ENCODE measurements at places on chromosomes 5 and 9.

- DNase-seq = no peak
Measured at GRCh38 chr5:179121667-179122111, 61.5 kb downstream of the ZNF354C start.

DNA sequence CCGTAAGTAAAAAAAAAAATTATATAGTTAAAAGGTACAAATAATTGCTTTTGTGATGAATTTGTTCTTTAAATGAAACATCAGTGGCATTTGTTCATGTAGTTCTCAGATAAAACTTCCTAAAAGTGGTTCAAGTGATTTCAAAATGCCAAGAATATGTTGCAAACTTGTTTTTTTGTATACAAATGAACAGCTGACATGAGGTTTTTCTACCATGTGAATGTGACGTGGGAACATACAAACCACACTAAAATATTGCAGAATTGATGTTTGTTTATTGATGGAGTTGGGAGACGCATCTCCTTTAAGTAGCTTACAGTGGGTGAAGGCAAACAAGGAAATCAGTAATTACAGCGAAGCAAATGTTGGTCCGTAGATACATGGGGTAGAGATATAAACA is 16.9 kb downstream of the BASP1 start:
- DNase-seq = no peak

GRCh38 chr5:138366632-138367382 is 14.3 kb downstream of the KDM3B start:
- DNase-seq = no peak

- no peak for DNase-seq
Measured at GRCh38 chr5:32794086-32794485, 83.0 kb downstream of the NPR3 start.

GRCh38 chr5:41510176-41510831 is at the start of gene PLCXD3:
PLCXD3 (minus strand) TSS chr5:41510601; CDS start chr5:41510526, 75 bp downstream.
- DNase-seq = peak; percentile 18

DNA sequence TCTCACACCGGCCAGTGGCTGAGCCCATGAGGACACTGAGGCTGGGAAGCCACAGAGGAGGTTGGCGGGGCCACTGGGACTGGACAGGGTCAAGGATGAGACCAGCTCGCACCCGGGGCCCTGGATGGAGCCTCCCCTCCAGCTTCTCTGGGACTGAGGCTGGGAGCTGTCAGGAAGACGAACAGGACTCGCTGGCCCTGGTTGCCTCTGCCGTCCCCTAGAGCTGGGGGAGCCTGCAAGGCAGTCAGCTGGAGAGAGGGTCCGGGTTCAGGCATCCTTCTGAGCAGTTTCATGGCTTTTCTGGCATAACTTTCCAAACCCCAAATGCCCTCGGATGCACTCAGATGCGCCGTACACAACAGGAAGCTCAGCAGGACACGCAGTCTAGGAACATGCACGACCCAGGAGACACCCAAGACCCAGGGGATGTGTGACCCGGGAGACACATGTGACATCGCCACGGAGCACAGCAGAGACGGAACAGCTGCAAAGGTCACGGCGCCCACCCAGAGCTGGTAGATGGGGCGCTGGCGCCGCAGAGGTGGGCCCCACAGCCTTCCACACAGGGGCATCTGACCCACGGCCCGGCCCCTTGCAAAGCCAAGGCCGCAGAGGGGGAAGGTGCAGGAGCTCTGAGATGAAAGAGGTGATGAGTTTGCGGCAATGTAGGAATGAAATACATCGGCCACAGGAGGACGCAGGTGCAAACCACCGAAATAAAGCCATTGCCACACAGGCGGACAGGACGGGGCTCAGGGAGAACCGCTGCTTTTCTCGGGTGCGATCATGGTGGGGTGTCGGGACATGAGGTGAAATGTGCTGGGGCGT is 17.1 kb downstream of the TPPP start:
- no peak for DNase-seq

DNA sequence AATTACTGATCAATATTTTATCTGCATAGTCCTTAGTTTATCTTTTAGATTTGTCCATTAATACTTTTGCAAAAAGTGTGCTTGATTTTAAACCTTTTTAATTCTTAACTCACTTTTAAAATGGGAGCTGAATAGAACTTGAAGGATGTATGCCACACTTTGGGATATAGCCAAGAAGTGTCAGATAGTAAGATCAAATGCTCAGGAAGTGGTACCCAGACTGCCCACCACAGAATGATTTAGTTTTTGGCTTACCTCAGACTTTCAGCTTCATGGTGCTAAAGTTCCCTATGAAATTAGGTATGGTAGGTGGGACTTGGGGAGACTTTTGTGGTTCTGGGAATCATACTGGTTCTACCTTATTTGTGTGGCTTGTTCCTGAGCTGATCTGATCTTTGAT is 14.7 kb downstream of the FOCAD start:
- no peak for DNase-seq

DNA sequence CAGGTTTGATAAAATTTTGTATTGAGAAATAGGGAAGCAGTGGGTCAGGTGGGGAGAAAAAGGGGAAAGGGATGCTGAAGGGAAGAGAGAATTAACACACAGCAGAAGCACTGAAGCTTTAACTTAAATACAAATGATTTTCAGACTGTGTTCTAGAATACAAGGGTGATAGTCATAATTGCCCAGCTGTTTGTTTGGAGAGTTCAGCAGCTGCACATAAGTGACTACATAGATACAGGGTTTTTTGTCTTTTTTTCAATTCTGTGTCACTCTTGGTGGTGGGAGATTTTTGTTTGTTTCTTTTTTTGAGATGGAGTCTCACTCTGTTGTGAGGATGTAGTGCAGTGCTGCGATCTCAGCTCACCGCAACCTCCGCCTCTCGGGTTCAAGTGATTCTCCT is 590.4 kb upstream of the SEMA6A start:
- DNase-seq = no peak

DNA sequence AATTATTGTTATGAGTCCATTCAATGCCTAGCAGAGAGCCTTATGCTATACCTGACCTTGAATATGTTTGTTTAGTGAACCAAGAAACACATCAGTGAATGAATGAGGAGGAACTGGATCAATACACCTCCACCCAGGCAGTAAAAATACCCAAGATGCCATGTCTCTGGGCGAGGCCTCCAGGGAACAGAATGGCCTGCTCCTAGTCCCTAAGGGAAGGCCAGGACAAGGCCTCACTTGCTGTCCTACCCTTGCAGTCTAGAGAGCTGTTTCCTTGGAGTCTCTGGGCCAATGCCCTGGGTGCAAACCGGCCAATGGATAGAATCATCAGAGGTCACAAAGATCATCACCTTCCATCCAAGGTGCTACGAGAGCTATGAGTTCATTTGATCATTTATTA is 26.1 kb downstream of the TNIP1 start:
- no peak for DNase-seq

DNA sequence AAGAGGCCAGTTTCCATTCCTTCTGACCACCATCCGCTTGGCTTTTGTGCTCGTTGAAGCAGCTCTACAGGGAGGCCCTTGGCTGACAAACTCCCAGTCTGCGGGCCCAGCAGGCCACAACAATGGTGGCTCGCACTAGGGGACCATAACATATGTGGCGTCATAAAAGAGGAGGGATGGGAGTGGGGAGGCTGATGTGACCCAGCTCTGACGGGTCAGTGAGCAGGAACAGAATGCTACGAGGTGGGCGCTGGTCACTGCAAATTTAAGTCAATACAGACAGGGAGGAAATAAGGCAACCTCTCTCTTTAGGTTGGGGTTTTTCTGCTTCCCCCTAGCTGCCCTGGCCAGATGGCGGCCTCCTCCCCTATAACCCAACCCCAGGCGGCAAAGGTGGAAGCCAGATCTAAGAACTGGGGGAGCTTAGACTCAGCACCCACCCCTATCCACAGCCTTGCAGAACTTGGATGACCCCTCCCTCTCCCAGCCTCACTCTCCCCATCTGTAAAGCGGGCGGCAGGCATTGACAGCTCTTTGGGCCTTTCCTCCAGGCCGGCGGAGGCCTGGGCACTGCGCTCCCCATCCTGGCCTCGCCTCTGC is 778 bp downstream of the FRRS1L start:
- no peak for DNase-seq

DNA sequence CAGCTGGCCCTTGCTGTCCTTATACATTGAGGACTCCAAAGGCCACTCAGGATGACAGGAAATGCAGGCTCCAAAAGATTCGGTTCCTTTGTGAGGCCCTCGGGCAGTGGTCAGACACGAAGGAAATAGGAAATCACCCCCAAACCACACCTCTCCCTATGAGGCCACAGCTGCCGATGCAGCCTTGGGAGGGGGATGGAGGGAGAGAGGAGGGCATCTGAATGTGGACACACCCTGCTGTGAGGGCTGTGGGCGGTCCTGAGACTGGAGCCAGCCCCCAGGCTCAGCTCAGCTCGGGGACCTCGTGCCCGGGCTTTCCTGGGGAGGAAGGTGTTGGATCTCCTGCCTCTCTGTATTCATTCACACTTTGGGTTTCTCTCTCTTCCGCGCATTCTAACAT is 2.7 kb upstream of the CLPTM1L start:
- DNase-seq = no peak

- DNase-seq = no peak
Measured at GRCh38 chr5:140176031-140176387, 1.0 kb downstream of the CYSTM1 start.
